ENCODE measurements at places on chromosomes 3 and 15.

- ATAC-seq, result no peak
These were observed 69.9 kb downstream of the TBC1D5 start for GRCh38 chr3:17672506-17672905.

GRCh38 chr3:19103510-19103909 lies 44.8 kb upstream of the KCNH8 start:
- no peak for ATAC-seq

- no peak for ATAC-seq
These were observed 139.0 kb downstream of the CHDH start for GRCh38 chr3:53707222-53707621.

DNA sequence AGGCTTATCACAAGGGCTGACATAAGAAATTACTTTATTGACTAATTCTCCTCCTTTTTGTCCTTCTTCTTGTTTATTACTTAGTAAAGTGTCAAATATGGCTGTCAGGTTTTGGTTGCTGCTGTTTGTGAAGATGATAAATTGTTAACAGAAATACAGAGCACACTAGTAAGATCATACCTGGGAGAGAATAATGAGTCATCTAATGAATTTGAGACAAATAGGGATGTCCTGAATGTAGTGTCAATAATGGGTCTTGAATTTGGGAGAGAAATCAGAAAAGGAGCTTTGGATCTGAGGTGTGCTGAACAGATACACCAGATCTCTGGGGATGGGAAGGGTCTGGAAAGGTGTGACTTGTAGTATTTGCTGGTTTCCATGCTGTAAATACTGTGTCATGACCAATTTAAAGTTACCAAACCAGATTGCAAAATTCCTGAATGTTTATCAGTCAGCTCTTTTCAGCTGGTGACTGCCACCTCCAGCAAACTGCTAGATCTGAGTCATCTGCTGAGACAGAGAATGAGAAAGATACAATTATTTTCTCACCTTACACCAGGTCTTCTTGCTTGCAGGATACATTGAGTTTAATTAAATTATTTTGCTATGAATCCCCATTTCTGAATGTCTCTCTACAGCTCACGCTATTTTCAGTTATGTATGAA lies 76.7 kb upstream of the SATB1 start:
- ATAC-seq, result peak; percentile 20

GRCh38 chr3:128991355-128991895 lies 2.5 kb downstream of the CFAP92 start:
- ATAC-seq, result no peak

GRCh38 chr3:108677811-108678210 lies 79.4 kb downstream of the RETNLB start:
- no peak for ATAC-seq

GRCh38 chr3:130379274-130379673 lies 33.8 kb downstream of the COL6A5 start:
- no peak for ATAC-seq

DNA sequence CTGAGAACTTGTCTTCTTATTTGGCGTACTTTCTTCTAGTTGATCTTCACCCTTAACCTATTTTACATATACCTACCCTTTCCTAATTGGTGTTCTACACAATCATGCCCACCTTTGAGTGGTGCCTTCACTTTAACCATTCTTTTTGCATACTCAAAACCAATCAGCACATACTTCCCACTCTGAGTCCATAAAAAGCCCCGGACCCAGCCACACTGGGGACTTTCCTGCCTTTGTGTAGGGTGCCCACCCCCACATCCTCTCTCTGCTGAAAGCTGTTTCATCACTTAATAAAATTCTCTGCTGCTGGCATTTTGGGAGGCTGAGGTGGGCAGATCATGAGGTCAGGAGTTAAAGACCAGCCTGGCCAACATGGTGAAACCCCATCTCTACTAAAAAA lies 15.9 kb upstream of the CHST2 start:
- no peak for ATAC-seq

DNA sequence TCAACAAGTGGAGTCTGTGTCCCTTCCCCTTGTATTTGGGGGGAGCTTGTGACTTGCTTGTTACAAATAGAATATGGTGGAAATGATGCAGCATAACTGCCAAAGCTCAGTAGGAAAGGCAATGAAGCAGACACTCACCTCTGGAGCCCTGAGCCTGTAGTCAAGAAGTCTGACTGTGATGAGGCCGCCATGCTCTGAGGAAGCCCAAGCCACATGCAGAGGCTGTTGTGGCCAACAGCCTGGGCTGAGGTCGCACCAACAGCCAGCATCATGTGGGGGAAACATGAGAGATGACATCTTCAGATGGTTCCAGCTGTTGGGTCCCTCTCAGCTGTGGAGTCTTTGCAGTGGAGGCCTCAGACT lies 161.4 kb downstream of the CHSY1 start:
- no peak for ATAC-seq

DNA sequence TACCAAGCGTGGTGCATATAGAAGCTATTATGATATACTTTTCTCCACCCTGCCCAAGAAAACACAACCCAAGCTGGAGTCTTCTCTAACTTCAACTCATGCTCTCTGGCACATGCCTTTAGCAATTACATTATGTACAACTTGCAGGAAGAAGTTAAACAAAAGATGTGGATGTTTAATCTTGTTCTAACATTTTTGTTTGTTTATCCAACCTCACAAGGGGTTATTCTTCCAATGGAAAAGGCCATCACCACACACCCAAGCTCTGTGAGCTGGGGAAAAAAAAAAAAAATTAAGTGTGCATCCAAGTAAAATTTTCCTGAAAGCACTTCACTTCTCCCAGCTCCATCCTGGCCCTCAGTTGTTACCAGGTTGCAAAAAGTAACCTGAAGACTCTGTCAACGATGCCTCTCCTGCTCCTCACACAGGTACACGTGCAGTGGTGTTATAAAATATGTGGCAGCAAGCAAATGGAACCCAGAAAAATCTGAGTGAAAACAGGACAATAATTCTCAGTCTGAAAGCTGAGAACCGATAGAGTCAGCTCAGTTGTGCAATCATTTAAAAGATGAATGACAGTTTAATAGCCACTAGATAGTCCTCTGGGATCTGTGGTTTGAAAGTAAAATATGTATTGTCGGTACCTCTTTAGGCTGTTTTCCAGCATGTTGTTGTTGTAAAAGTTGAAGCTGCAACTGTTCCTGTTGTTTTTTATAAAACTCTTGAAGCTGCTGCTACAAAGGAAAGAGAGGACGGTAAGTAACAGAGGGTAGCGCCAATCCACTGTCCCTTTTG lies 531.4 kb downstream of the FOXP1 start:
- ATAC-seq, result no peak

DNA sequence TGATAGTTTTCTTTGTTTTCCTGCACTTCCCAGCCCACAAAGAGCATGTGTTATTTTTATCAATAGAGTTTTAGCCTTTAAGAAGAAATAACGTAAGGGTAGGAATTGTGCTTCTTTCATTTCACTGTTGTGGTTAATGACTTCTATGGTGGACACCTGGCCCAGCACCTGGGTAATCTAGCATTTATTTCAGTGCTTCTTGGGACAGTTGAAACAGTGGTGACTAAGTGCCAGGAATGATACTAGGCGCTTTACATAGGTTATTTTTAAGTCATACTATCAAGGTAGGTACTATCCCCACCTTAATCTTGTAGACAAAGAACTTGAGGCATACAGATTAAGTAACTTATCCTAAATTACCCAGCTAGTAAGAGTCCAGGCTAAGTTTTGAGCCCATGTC lies 243.8 kb downstream of the SOX2 start:
- no peak for ATAC-seq

DNA sequence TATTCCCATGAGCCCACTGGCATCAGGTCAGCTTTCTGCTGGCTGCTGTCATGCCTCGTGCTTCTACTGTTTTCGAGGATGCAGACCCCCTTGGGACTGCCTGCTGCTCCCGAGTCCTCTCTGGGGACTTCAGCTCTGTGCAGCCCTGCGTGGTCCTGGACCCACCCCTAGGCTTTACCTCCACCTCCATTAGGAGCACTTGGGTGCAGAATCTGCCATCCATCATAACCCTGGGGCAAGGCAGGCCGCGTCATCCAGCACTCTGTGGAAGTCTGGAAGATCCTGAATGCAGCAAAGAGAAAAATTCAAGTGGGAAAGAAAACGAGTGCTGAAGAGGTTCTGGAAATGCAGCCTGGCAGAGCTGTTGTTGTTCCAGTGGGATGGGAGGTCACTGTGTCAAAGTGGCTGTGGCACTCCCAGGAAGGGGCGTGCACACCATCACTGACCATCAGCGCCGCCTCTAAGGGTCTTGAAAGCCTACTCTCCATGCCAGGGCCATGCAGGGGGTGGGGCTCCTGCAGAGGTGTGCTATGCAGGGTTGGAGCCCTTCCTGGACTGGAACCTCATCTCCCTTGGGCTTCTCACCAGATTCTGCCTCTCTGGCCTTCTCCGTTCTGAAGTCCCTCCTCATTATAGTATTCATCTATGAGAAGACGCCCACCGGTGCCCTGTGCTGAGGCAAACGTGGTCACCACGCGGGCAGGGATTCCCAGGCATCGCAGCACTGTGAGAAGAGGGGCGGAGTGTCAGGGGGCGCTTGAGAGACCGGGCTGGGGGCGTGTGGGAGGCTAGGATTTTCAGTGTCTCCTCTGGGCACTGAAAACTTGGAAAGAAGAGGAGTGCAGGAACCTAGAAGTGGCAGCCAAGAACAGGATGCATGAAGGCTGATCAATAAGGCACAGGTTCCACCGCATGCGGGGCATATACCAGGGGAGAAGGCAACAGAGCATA lies 12.5 kb downstream of the EPB42 start:
- ATAC-seq, result no peak
